ENCODE measurements at places on chromosomes 5 and 9.

DNA sequence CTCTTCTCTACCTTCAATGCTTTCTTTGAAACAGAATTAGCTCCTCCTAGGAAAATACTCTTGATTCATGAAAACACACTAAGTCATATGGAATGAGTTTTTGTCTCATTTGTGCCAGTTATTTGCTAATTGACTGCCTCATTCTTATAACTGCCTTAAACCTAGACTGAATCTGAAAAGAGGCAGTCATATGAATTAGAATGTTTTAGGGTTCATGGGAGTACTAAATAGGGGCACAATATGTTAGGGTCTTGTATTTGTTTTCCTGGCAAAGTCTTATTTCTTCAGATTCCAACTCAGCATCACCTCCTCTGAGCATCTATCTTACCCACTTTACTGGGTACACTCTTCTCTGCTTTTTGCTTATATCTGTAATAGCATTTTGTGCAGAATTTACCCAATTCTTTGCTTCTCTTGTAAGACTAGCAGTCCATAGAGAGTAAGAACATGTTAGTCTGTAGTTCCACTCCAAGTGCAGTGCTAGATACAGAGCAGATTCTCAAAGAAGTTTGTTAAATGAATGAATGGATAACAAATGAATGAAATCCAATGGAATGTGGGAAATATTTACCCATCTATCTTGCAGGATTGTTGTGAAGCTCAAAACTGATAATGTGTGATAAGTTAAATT, 43.9 kb upstream of the ALDH1A1 start:
- DNase-seq, result no peak

DNA sequence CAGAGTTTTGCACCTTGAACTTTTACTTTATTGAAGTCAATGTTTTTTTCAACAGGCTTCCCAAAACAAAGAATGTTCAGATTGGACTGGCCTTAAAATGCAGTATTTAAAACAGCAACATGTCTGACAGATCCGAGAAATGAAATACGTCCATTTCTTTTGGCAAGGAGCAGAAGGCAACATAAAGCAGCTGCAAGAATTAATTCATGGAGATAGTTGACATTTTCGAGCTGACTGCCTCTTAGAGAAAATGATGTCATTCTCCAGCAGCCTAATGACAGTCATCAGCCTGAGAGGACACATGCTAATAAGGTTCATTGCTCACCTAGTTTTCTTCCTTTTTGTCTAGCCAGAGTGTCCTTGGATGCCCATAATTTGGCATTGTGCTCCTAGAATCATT, 232.2 kb upstream of the SEMA6A start:
- DNase-seq, result no peak

- peak; percentile 9 for DNase-seq
Observed at GRCh38 chr5:154273028-154273617, 82.6 kb downstream of the GALNT10 start.

GRCh38 chr5:9148242-9148641, 397.6 kb downstream of the SEMA5A start:
- no peak for DNase-seq

- DNase-seq, result no peak
Observed at GRCh38 chr9:113771199-113771598, 104.9 kb upstream of the ZNF618 start.

GRCh38 chr5:132202711-132203463, 24.8 kb downstream of the P4HA2 start:
- no peak for DNase-seq

DNA sequence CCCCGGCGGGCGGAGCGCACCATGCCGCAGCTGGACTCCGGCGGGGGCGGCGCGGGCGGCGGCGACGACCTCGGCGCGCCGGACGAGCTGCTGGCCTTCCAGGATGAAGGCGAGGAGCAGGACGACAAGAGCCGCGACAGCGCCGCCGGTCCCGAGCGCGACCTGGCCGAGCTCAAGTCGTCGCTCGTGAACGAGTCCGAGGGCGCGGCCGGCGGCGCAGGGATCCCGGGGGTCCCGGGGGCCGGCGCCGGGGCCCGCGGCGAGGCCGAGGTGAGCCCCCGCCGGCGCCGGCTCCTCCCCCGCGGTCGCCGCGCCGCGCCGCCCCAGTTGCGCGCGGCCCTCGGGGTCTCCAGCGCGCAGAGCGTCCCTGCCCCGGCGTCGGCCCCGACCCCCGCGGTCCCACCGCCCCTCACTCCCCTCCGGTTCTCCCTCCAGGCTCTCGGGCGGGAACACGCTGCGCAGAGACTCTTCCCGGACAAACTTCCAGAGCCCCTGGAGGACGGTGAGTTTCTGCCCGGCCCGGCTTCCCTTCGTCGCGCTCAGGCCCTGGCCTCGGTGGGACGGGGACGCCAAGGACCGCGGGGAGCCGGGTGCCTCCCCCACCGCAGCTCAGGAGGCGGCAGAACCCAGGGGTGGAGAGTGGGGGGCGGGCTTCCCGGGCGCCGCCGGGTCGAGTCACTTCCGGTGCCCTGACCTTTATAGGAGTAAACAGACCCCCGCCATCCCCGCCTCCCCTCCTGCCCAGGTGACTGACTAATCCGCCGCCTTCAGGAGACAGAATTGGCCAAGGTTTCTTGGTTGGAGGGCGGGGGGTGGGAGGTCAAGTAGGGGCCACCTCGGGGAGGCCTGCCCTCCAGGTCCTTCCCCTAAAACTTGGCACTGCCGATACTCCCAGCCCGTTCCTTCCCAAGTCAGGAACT, 665 bp downstream of the TCF7 start:
- no peak for DNase-seq

- no peak for DNase-seq
Observed at GRCh38 chr5:61465066-61465465, 133.0 kb downstream of the ZSWIM6 start.

DNA sequence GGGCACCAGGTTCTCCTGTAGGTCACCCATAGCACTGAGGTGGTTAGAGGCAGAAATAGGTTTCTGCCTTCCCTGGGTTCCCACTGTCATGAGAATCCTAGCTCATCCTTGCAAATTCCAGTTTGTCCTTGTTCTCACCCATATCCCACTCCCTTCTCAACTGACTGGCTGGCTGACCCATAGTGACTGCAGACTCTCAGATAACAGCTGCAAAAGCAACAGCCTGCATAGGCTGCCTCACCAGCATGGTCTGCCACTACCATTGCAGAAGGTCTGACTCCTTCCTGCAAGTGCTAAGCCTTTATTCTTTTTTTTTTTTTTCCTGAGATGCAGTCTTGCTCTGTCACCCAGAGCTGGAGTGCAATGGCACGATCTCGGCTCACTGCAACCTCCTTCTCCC, 194.0 kb downstream of the SEMA6A start:
- DNase-seq, result no peak

- no peak for DNase-seq
Observed at GRCh38 chr9:13550519-13550918, 271.0 kb upstream of the MPDZ start.

DNA sequence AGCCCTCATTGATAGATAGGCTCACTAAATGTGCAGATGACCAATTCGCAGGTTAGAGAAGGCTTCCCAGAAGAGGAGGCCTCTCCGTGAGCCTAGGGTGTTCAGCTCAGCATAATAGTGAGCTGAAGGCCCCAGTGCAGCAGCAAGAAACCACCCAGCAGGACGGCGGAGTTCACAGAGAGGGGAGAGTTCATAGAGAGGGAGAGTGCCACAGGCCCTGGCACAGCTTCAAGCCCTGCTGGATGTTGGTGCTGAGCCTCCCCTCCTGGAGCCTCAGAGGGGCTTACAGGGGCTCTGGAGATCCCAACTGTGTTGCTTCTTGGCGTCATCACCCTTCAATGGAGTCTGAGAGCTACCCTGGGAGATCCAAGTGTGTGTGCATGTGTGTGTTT, 2.1 kb downstream of the SLC22A5 start:
- no peak for DNase-seq

DNA sequence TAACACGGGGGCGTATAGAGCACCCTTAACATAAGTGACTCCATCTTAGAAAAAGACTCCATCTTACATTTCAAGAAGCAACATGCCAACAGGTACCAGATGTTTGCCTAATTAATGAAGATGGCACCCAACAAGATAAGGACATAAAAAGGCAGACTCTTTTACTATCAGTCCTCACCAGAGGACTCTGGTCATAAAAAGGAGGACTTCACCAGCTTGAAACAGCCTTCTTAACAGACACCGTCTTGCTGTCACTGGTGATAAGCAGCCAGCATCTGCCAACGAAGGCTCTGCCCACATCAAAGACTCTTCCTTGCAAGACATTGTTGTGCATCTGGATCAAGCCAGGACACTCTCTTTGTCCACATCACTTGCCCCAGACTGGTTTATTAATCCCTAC, 80.3 kb downstream of the S1PR3 start:
- DNase-seq, result no peak
